ENCODE measurements at places on chromosomes 7 and 10. TPM values are rescaled to one million over a fixed set of nuclear protein-coding genes. Genes with fewer than 3 reads are reported as not detected.

DNA sequence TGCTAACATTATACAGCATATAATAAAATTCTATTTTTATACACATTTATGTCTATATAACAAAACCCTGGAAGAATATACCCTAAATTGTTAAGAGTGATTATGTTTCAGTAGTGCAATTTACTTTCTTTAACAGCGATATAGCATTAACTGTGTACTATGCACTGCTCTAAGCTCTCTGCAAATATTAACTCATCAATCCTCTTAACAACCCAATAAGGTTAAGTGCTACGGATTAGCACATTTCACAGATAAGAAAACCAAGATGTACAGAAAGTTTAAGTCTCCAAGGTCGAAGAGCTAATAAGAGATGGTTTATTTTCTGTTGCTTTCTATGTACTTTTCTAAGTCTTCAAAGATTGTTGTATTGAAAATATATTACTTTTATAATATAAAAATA lies 95.8 kb downstream of the SEMA3C start:
- no peak for DNase-seq

Gene NYAP1
- not detected for total RNA-seq

DNA sequence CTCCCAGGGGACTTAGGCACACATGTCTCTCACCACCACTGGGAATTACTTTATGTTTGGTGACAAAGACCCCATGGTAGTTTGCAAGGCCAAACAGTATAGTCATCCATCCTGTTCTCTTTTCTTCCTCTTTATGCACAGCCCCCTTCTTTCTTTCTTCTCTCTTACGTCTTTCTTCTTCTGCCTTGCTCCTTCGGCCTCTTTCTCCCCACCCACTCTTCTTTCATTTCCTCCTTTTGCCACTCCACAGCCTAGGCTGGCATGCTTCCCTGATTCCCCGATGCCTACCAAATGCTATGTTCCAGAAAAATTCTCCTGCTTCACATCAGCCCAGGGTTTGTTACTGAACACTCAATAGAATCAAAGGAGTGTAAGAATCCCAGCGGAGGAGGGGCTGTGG lies 62.4 kb upstream of the MKLN1 start:
- DNase-seq = no peak

GRCh38 chr10:3090914-3091787 lies 23.8 kb downstream of the PFKP start:
- DNase-seq = peak; percentile 79

GRCh38 chr7:154469652-154470051 lies 417.5 kb downstream of the DPP6 start:
- DNase-seq = no peak

DNA sequence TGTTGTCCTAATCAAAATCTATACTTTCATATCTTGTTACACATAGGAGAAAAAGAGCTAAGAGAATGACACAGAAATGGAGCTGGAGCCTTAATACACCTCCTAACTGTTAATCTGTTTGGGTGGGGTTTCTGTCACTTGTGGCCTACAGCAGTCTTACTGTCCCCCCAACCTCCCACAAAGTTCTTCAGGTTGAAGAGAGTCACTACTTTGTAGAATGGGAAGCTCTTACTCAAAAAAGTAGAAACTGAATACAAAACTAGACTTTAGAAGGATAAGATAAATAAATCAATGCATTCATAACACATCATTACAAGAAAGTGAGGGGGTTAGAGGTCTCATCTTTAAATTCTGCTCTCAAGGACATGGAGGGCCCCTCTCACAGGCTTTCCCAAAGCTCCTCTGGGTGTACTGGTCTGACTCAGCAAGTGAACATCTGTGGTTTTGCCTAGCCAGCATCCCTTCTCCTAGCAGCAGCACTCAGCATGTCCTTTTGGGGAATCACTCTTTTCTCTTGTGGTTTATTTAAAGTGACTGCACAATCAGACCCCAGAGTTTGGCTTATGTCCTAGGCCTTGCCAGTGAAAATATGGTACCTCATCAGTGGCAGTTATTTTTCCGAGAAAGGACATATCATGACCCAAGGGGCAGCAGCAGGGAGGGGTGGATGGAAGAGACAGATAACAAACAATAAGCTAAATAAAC lies 2.0 kb upstream of the BLVRA start:
- DNase-seq = no peak

Gene MINPP1
- 12.7 TPM for total RNA-seq

Gene ADRB1
- total RNA-seq = 1.7 TPM

DNA sequence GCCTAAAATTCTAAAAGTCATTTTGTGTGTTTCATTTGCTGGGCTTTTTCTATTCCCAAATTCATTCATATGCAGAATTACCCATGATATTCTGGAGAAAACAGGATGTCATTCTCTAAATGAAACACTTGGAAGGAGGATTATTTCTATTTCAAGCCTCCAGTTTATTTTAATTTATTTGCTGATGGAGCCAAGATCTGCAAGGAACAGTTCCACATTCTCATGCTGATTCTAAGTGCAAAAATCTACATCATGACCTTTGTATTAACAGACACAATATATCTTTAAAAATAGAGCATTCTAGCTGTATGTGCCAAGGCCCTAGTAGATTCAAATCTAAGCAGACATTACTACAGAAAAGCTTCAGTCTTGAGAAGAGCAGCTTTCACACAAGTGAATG lies 51.3 kb upstream of the KCND2 start:
- DNase-seq = peak; percentile 23

DNA sequence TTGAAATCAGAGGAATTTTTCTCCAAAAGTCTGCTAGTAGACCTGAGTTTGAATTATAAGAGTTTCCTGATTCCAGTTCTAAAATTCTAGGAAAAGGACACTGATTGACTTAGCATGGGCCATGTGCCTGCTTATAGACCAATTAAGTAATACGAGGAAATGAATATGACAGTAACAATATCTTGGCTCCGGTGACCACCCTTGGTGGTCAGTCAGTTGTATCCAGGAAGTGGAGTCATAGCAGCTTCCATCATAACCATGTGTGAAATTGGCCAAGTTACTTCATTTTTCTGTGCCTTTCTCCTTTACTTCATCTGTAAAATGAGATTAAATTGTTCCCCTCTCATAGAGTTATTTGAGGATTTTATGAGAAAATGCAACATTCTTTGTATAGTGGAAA lies 66.9 kb downstream of the MTPAP start:
- DNase-seq = no peak
